ENCODE measurements at places on chromosomes 2 and 18.

- no peak for DNase-seq
These were observed 20.0 kb upstream of the SERPINB3 start for GRCh38 chr18:63681449-63682340.

GRCh38 chr18:24736662-24737330, 276.4 kb downstream of the HRH4 start:
- DNase-seq = no peak

GRCh38 chr2:224401641-224402342, at the start of gene FAM124B:
TSS of gene FAM124B (minus strand) at chr2:224402107. CDS start at chr2:224401768, 339 bp downstream.
- DNase-seq = no peak

- DNase-seq = no peak
These were observed 5.7 kb downstream of the SMC6 start for GRCh38 chr2:17747684-17748452.

GRCh38 chr2:238848976-238849853, 1.3 kb downstream of the TWIST2 start:
- no peak for DNase-seq

DNA sequence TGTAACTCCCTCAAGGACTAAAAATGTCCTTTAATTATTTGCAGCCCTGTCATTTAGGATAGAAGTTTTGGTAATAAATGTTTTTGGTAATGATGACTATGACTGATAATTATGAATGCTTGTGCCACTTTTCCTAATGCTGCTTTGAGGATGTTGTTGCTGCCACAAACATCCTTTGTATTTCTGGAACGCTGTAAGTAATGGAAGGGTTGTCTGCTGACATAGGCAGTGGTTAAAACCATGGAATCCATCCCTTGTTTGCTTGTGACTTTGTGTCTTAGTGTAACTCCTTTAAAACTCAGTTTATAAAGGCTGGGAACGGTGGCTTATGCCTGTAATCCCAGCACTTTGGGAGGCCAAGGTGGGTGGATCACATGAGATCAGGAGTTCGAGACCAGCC, 19.8 kb upstream of the LPIN2 start:
- DNase-seq = no peak

- peak; percentile 42 for DNase-seq
These were observed at the start of gene TCF4 for GRCh38 chr18:55588111-55588869. TSS of gene TCF4 (minus strand) at chr18:55588192. CDS start at chr18:55587116, 1,076 bp downstream.

- no peak for DNase-seq
These were observed 494 bp downstream of the HNRNPLL start for GRCh38 chr2:38602136-38602731.

GRCh38 chr2:39636306-39636705, 29.4 kb upstream of the TMEM178A start:
- DNase-seq = no peak

All from SHP77 treated with DMSO at 0.1 percent for 48 hours (cell line).